ENCODE measurements at places on chromosomes 5 and 9. TPM values are rescaled to one million over a fixed set of nuclear protein-coding genes. Genes with fewer than 3 reads are reported as not detected.

GRCh38 chr5:160427607-160428006 lies 6.0 kb downstream of the PTTG1 start:
- DNase-seq: no peak
- no peak overlapping the region for H3K4me3 ChIP-seq
- no peaks in the 10 kb centered on the region for H3K27me3 ChIP-seq

GRCh38 chr9:133943781-133944745 lies 48.1 kb downstream of the VAV2 start:
- no peaks in the 10 kb centered on the region for H3K27me3 ChIP-seq
- H3K4me1 ChIP-seq: no peaks in the 10 kb centered on the region
- no peak overlapping the region for H3K27ac ChIP-seq
- no peak for DNase-seq
- no peak overlapping the region for H3K4me3 ChIP-seq
- no peaks in the 10 kb centered on the region for H3K36me3 ChIP-seq

- H3K36me3 ChIP-seq: no peaks in the 10 kb centered on the region
- no peak overlapping the region for H3K27ac ChIP-seq
- H3K27me3 ChIP-seq: peaks cover 5% of the 10 kb centered on the region
- no peaks in the 10 kb centered on the region for H3K4me1 ChIP-seq
- no peak for DNase-seq
Observed at GRCh38 chr9:18437315-18438201, 36.4 kb upstream of the ADAMTSL1 start.

- H3K4me1 ChIP-seq: peaks cover 32% of the 10 kb centered on the region
- no peaks in the 10 kb centered on the region for H3K36me3 ChIP-seq
- DNase-seq: no peak
Observed at GRCh38 chr9:91420501-91421127, 3.0 kb downstream of the NFIL3 start.

- H3K27me3 ChIP-seq: no peaks in the 10 kb centered on the region
- no peaks in the 10 kb centered on the region for H3K36me3 ChIP-seq
- H3K4me1 ChIP-seq: peaks cover 6% of the 10 kb centered on the region
- H3K27ac ChIP-seq: no peak overlapping the region
- H3K4me3 ChIP-seq: no peak overlapping the region
Observed at GRCh38 chr5:65098393-65098792, 329.7 kb downstream of the CWC27 start.

EGFL7 gene
- not detected for total RNA-seq

GDA gene
- not detected for total RNA-seq

ARID3C gene
- not detected for total RNA-seq

OR1K1 gene
- not detected for total RNA-seq

CXXC5 gene
- 3.6 TPM for total RNA-seq

Measured in CD4-positive, alpha-beta memory T cell (primary cell).